Fibroblast of villous mesenchyme (primary cell): ENCODE measurements at places on chromosomes 5 and 9. TPM values are rescaled to one million over a fixed set of nuclear protein-coding genes. Genes with fewer than 3 reads are reported as not detected.

Gene NSA2
- total RNA-seq = 66.1 and 74.4 TPM in 2 replicates

GRCh38 chr9:109449036-109449798, 48.9 kb downstream of the PTPN3 start:
- no peak for DNase-seq

GRCh38 chr5:108941746-108942145, 194.0 kb downstream of the FER start:
- no peak for DNase-seq

Gene SEMA5A
- 72.5 and 74.7 TPM in 2 replicates for total RNA-seq

- DNase-seq = peak; percentile 93
These were observed 203.7 kb downstream of the NXNL2 start for GRCh38 chr9:88738709-88739108.

Gene FSTL4
- total RNA-seq = under 0.01 TPM in 1 of 2 replicates, not detected in the other

DNA sequence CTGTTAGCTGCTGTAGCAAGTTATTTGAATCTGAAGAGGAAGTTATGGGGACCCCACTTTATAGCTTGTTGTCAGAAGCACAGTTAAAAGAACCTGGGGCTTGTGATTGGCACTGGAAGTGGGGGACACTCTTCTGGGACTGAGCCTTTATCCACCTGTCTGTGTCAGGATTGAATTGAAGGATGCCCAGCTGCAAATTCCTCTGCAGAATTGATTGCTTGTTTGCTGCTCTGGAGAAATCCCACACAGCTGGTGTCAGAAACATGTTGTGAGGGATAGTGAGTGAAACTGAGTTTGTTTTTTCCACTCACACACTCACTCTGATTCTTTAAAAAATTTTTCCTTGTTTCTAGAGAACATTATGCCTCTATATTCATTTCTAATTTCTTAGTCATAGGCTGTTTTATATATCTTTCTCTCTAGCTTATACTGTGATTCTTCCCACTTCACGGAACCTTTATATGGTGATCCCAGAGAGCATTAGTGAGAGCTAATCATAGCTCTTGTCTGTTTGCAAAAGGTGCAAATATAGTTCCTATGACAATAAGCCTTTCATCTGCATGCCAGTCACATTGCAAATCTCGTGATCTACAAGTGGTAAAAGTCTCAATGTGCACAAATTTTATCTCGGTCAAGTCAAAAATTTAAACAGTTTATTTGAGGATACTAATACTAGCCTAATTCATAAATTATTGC, 188.5 kb upstream of the EDIL3 start:
- no peak for DNase-seq

Gene PDGFRB
- total RNA-seq = 341 TPM in 2 replicates

DNA sequence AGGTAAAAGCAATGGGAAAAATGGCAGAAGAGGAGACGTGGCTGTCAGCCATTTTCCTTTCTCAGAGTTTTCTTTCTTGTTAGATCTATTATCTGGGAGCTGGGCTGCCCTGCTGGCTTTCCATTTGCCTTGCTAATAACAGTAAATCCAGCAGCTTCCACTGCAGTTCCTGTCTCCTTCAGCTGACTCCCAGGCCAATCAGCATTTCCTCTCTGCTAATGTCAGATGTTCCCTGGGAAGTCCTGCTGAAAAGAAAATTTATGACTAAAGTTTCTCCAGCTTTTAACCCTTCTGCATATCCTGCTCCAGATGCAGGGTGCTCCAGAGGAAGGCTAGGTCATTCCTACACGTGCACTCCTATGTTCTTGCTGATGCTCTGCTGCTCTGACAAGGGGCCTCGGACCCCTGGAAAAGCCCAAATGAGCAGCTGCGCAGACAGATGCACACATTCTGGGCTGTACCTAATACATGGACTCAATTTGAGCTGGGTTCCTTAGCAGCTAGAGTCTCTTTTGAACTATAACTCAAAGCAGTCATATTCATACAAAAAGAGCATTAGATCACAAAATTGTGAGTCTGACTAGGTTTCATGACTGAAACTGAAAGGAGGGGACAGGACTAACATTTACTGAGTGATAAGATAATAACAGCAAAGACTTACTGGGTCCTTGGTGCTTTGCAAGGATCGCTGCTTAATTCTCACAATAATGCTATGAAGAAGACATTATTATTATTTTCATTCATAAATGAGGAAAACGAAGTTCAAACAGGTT, 182.2 kb downstream of the MAPKAP1 start:
- peak; percentile 89 for DNase-seq

DNA sequence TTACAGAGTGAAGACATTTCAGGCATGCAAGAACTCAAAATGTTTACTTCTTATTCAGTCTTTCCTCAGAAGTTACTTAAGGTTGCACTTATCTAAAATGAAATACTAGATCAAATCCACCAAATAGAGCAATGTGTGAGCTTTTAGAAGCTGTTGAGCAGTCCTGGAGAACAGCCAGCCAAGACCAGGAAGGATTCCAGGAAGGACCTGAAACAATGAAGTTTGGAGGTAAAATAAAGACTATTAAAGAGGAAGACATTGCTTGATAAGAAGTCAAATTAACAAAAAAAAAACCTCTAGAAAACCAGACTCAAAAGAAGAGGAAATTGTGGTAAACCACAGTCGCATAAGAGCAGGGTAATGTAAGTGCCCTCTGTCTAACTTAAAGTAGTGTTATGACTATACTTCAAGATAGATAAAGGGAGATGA, 156.2 kb upstream of the S1PR3 start:
- peak; percentile 87 for DNase-seq

GRCh38 chr5:166324372-166324771, 1967.1 kb upstream of the WWC1 start:
- DNase-seq = no peak
